Renal cortical epithelial cell (primary cell): ENCODE measurements at places on chromosomes 16 and 17.

- DNase-seq, result peak; percentile 22
Measured at GRCh38 chr16:71846431-71846830, 655 bp downstream of the ATXN1L start.

GRCh38 chr16:88334778-88335720, 47.7 kb upstream of the ZNF469 start:
- DNase-seq, result no peak

DNA sequence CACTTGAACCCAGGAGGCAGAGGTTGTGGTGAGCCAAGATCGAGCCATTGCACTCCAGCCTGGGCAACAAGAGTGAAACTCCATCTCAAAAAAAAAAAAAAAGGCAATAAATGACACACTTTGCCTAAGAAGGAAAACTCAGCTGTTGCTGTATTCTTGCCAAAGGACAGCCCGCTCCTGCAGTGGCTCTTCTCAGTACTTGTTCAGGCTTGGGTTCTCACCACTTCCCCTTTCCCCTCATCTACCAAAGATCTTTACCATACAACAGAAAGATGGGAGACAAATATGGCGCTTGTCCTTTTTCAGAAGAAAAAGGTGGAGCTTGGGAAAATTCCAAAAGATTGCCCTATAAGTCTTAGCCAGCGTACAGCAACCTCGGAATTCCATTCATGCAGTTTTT, 58.5 kb downstream of the MYH13 start:
- DNase-seq, result no peak

DNA sequence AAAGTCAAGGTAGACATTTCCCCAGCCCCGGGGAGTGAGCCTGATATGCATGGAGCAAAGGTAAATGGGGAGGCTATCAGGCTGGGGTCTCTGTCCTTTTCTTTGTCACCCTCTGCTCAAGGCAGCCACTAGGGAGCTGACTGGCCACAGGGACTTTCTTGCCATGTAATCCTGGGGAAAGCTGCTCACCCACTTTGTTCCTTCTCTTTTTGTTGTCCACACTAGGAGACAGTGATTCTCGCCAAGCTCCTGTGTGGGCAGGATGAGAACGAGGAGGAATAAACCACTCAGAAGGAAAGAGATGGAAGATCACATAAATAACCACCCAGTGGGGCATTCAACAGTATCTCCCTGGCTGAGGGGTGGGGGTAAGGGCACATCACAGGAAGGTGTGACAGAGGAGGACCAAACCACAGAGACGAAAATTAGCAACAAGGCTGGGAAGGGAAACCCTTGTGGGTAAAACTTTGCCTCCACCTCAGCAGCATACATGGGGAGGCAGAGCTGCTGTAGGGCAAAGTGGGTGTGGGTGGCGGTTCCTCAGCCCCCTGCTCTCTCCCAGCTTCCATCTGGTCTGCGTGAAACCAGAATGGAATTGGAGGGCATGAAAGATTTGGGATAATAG, 26.2 kb upstream of the CCL1 start:
- DNase-seq, result no peak

- peak; percentile 48 for DNase-seq
Measured at GRCh38 chr17:70767102-70767701, 597.9 kb downstream of the KCNJ2 start.

DNA sequence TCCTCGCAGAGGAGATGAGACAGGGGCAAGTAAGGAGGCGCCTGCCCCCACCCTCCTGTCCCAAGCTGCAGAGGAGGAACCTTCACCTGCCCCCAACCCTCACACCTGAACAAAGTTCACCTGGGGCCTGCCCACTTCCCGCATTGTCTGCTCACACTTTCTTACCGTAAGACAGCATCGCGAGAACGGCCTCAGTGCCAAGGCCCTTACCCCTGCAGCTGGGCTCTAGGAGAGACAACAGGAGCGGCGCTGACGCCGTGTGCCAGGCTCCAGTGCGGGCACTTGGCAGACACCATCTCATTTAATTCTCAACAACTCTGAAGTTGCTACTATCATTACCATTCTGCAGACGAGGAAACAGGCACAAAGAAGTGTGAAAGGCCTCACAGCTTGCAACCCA, 4.1 kb downstream of the NAT9 start:
- no peak for DNase-seq

DNA sequence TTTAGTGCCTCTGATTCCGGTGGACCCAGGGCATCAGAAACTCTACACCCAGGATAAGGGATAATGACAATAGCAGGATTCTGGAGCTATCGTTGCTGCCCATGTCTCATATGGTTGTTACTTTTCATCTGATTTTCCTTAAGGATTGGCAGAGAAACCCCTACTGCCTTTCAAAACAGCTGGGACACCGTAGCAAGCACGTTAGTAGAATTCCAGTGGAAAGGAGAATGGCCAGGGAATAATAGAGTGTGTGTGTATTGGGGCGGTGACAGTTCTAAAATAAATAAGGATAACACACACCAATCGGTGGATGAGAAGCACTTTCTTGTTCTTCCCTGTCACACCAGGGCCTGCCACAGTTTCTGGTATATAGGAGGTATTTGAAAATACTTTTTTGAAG, 251.8 kb downstream of the HAPSTR1 start:
- DNase-seq, result no peak

- no peak for DNase-seq
Measured at GRCh38 chr16:5751216-5751615, 653.6 kb upstream of the EEF2KMT start.

- no peak for DNase-seq
Measured at GRCh38 chr17:55545806-55546205, 34.6 kb upstream of the SMIM36 start.

GRCh38 chr17:51630101-51630671, 369.8 kb downstream of the UTP18 start:
- no peak for DNase-seq

DNA sequence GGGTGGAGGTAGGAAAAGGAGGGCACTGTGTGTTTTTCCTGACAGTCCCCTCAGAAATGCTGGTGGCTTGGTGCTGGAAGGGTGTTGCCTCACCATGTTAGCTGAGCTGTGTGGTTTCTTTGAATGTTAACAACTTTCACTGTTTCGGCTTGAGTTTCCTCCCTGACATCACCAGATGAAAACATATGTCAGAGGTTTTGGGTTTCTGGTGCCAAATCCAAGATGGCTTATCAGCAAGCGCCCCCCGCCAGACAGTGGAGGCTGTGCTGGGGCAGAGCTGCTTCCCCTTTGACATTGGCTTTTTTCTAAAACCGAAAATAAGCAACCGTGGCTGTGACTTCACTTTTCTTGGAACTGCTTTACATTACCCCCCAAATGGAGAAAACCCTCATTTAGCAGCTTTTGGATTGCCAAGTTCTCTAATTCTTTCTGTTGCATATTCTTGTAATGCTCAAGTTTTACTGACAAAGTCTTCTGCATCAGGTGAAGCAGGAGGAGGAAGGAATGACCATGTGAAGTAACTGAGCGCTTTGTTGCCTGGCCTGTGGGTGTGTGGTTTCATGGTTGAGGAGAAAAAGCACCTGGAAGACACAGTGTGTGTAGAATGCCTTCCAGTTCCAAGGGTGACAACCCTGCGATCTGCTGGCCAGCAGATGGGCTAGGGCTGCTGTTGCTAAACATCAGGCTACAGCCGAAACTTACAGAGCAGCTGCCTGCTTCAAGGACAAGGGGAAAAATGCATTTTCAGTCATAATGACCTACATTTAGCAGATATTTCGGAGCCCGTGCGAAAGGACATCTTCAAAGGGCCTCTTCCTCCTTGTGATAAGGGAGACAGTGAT, 9.7 kb downstream of the RMI2 start:
- peak; percentile 43 for DNase-seq

GRCh38 chr16:101586-101985, 23.6 kb downstream of the MPG start:
- peak; percentile 27 for DNase-seq

- no peak for DNase-seq
Measured at GRCh38 chr16:47229053-47230050, 85.6 kb upstream of the NETO2 start.
